ENCODE measurements at places on chromosomes 3 and 15.

DNA sequence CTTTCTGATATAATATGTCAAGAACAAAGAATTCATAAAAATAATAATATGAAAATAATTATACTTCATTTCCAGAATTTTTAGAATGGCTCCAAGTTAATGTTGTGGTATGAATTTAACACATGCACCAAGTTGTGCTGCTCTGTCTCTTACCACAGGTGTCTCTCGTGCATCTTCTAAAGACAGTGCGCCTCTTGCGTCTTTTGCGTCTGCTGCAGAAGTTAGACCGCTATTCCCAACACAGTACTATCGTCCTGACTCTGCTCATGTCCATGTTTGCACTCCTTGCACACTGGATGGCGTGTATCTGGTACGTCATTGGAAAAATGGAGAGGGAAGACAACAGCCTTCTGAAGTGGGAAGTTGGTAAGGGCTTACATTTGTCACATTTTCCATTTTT, 246.6 kb downstream of the KCNH8 start:
- no peak for DNase-seq

- no peak for DNase-seq
These were observed 44.3 kb downstream of the ZBTB11 start for GRCh38 chr3:101632586-101632985.

DNA sequence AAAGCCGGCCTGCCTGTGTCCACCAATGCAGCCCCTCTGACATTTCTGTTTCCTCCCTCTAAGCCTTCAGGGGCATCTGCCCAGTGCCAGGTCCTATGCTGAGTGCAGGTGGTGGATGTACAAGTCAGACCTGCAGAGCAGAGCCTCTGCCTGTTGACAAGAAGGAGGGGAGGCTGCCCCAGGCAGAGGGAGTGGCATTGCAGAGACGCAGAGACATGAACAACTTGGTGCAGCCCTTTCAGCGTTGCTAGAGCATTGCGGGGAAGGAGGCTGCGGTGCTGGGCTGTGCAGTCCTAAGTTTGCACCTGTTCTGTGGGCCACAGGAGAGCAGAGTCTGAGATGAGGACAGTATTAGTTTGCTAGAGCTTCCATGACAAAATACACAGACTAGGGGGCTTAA, 65.2 kb downstream of the LSM3 start:
- no peak for DNase-seq

GRCh38 chr3:31613654-31614053, 80.9 kb downstream of the STT3B start:
- no peak for DNase-seq

DNA sequence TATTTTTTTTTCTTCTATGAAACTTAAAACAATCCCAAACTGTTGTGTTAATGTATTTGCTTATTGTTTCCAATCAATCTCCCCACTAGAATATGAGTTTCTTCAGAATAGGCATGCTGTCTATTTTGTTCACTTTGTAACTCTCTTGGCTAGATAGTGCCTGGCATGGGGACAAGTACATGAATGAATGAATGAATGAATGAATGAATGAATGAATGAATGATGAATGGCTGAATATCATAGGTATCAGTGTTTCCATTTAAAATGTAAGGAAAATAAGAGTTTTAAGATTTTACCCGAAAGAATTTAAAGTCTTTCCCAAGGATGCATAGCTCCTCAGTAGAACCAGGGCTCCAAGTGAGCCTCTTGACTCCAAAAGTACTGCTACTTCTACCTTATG, 294.9 kb upstream of the GADL1 start:
- DNase-seq = no peak

DNA sequence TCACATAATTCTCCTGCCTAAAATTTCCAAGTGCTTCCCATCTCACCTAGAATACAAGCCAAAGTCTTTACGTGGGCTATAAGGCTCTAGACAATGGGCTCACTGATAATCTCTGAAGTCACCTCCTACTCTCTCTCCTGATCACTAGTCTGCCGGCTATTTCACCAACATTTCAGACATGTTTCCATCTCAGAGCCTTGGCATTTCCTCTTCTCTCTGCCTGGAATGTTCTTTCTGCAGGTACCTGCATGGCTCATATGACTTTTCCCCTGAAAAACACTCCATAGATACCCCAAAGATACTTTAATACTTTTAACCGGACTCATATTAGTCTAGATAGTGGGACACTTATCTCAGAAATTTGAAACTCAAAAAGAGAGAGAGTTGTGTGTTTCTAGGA, 32.7 kb downstream of the CD200 start:
- DNase-seq = no peak

DNA sequence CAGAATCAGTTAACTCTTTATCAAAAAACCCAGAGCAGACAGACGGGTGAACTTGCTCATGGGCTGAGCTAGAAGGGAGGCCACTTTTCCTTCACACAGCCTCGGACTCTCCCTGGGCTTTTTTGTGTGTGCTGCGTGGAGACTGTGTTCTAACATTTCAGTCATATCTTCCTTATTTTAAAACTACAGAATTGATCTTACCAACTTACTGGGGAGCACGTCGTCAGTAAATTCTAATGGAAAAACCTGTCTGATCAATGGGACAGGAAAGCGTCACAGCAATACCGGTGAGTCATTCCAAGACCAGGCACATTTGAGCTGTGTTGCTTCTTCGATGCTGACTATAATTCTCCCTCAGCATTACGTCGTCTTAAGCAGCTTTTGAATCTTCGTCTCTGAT, 145.1 kb downstream of the LPP start:
- peak; percentile 73 for DNase-seq

DNA sequence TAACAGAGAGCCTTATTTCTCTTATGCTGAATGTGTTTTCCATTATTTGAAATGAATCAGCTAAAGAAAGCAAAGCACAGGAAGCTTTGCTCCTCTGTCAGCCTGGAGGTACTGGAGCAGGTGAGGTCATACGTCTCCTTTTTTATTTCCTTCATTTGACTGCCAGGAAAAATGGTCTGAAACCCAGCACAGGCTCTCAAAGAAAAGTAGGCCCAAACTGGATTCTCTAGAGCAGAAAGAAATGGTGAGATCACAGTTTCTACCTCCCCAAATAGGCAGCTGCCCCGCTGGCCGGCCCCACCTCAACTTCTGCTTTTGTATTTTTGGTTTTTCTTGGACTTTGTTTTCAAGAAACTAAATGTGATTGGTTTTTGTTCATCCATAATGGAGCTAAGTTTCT, 95.1 kb downstream of the RPL39L start:
- no peak for DNase-seq

GRCh38 chr3:157078131-157078810, 81.7 kb downstream of the CCNL1 start:
- no peak for DNase-seq

DNA sequence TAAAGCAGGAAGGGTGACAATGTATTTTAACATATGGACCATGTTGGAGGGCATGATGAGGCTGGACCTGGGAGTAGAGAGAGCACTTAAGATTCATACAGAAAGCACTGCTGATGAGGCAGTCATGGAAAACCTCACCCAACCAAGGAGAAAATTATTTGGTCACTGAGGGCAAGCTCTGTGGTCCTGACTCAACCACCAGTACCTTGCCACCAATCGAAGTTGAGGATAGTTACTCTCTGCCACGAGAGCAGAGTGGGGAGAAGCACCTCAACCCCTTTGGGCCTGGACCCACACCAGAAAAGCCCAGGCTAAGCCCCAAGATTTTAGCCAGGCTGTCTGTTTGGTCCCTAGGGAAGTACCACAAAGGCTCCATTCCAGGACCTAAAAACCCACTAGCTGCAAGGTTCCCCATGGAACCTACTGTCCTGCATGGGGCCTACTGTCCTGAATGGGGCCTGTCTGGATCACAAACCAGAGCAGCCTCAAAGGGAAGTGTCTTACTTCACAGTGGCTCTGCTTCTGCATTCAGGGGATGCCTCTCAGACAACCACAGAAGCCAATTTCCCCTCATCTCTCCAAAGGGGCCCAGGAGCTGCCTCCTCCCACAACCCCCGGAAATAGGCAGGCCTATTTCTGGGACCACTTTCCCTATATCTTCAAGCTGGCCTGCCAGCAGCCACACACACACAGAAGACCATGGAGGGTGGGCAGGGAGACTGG, 4.2 kb downstream of the CCDC71 start:
- peak; percentile 13 for DNase-seq

GRCh38 chr3:15486979-15487378, 34.5 kb downstream of the COLQ start:
- no peak for DNase-seq

GRCh38 chr3:23863060-23863459, 53.7 kb downstream of the NKIRAS1 start:
- no peak for DNase-seq

DNA sequence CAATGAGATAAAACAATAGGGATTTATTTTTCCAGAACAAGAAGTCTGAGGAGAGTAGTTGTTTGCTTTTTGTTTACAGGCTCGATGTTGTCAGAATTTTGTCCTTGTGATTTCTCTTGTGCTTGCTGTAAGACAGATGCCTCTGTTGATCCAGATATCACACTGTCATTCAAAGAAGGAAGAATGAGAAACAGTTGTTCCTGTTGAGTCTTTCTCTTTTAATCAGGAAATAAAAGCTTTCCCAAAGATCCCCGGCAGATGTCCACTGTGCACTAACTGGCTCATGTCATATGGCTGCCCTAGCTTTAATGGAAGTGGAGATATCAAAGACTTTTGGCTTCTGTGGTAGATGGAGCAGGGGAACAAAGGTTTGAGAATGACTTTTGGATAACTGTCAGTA, 6.8 kb downstream of the SERPINI1 start:
- DNase-seq = no peak

GRCh38 chr15:75836959-75837334, 6.3 kb upstream of the UBE2Q2 start:
- DNase-seq = peak; percentile 61

DNA sequence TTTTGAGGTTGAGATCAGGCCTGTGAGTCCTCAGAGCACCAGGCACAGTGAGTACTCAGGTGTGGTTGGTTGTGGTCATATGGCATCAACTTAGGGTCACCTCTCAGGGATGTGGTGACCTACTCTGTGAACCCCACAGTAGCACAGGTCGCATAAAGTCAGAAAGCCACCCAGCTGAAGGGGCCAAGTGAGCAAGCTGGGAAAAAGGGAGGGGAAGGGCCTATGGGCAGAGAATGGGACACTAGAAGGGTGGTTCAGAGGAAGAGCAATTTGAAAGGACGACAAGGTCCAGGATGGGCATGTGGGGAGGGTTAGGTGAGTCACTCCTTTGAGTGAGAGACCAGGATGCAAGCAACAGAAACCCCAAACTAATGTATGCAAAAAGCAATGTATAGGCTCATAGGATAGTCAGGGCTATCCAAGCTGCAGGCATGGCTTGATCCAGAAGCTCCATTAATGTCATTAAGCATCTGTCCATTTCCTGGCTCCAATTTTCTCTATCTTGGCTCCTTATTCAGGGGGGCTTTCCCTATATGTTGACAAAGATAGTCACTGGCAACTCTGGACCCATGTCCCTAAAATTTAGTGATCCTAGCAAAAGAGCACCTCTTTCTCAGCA, 33.5 kb downstream of the HMCES start:
- DNase-seq = no peak

GRCh38 chr3:110243081-110243480, 828.5 kb upstream of the NECTIN3 start:
- no peak for DNase-seq

DNA sequence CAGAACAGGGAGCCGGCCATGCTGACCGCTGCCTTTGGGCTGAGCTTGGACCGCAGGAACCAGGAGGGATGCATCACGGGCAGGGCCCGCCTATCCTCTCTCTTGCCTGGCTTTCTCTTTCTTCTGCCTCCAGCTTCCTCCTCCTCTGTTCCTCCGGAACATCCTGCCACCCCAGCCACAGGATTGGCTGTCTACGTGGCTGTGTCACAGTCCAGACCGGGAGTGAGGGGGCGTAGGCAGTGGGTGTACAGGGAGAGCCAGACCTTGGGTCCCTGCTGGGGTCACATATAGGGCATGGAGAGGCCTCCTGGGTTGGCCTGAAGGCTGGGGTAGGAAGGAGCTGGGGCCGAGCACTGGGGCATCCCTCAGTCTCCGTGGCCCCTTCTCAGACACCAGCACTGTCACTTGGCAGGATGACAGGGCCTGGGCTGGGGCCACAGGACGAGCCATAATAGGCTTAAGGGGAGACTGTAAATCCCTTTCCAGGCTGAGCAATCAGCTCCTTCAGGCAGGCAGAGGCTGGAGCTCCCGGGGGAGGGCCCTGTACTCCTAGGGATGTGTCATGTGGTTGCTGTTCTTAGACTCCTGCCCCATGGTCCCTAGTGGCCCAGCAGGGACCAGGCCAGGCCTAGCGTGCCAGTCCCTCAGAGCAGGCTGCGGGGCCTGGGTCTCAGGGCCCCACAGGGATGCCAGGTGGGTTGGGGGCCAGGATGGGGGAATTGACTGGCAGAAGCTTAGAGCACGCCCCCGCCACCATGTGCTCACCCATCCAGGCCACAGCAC, 25.4 kb downstream of the LINGO1 start:
- no peak for DNase-seq

- no peak for DNase-seq
These were observed 87.4 kb downstream of the CRYGS start for GRCh38 chr3:186456731-186457191.

- no peak for DNase-seq
These were observed 15.4 kb upstream of the AADAC start for GRCh38 chr3:151798466-151798865.

DNA sequence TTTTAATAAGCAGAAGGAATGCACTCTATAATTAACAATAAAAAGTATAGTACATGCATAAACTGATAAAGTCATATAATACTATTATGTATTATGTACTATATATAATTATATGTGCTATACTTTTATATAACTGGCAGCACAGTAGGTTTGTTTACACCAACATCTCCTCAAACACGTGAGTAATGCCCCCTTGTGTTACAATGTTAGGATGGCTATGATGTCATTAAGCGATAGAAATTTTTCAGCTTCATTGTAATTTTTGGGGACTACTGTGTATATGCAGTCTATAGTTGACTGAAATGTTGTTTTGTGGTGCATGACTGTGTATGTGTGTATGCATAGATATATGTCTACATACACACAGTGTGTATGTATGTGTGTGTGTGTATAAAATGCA, 100.6 kb downstream of the SLMAP start:
- no peak for DNase-seq

- peak; percentile 57 for DNase-seq
These were observed 36.1 kb upstream of the MYO5C start for GRCh38 chr15:52331490-52332240.

DNA sequence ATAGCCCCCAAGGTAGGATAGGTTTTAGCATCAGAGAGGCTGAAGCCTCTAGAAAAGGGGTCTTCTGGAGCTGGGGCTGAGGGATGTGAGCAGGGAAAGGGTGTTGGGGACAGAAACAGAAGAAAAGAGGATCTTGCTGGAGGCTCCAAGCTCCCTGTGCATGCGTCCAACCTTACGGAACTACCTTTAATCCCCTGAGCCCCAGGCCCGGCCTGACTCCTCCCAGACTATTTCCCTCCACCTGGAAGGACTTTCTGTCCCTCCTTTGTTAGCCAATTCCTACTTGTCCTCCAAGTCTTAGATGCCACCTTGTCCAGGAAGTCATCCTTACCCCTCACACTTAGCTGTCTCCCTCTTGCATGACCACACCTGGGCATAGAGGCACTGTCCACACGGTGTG, 50.0 kb upstream of the VPS8 start:
- DNase-seq = no peak

- no peak for DNase-seq
These were observed 143.9 kb downstream of the OR4M2 start for GRCh38 chr15:22224241-22224671.

DNA sequence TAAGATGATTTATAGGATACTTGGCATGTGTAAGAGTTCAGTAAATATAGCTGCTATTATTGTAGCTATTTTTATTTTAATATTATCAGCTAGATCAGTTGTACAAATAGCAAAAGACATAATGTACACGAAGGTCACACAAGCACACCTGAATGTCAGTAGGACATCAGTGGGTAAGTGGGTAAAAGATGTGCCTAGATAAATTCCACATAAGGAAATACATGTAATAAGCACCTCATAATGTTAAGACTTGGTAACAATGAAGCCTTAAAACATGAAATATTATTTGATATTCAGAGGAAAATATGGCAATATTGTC, 41.5 kb downstream of the ABHD2 start:
- DNase-seq = no peak

Measured in stimulated activated CD4-positive, alpha-beta T cell treated with anti-CD3 and anti-CD28 coated beads, Interleukin-1b, Interleukin-23, amount 100 ng/mL, for 48 hours (primary cell).